ENCODE measurements at places on chromosomes 6 and 20.

DNA sequence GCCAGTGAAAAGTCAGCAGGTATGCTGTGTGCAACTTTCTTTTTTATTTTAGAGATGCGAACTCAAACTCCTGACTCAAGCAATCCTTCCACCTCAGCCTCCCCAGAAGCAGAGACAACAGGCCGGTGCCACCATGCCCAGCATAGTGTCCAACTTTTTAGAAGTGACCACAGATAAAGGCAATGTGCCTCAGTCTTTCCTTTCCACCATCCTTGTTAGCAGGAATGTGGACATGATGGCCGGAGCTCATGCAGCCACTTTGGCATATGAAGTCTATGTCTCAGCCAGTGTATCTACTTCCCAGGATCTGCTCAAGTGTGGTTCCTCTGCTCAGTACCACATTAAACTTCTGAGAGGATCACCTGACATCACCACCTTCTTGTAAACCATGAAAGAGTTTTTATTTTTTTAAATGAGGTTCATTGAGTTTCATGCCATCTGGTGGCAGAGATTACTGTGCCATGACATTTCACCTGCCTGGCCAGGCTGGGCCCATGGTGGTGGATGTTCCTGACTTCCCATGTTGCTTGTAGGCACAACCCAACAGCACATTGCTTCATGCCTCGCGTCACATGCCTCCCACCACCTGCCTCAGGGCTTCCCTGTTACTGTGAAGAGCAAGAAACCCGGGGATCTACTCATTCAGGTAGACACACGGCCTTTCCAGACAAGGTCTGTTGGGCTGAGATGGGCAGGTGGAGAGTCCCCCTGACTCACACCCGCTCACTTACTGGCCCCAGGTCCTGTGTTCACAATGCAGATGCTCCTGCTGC, 216.5 kb downstream of the LY86 start:
- no peak for DNase-seq

GRCh38 chr20:45630371-45630770, 713 bp downstream of the WFDC9 start:
- DNase-seq = no peak

DNA sequence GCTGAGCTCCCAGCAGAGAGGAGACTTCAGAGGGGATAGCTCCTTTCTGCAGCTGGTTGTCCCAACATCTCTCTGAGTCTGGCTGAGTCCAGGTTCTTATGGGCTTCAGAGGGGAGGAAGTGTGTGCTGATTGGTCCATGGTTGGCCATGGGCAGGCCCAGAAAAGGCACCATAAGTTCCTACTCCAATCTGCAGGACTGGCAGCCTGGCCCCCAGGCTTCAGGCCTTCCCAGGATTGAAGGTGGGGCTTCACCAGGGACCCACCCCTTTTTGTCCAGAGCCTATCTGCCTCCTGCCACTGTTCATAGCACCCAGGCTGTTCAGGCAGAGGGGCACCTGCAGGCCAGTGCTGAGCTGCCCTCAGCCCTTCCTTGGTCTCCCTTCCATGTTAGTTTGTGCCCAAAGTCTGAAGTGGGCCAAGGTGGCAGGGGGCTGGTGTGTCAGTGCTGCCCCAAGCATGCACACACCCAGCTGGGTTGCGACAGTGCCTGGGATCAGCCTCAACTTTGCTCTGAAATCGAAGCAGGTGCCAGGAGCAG, 21.6 kb upstream of the TOP1 start:
- DNase-seq = no peak

GRCh38 chr6:80143419-80143937, 37.0 kb downstream of the BCKDHB start:
- no peak for DNase-seq

DNA sequence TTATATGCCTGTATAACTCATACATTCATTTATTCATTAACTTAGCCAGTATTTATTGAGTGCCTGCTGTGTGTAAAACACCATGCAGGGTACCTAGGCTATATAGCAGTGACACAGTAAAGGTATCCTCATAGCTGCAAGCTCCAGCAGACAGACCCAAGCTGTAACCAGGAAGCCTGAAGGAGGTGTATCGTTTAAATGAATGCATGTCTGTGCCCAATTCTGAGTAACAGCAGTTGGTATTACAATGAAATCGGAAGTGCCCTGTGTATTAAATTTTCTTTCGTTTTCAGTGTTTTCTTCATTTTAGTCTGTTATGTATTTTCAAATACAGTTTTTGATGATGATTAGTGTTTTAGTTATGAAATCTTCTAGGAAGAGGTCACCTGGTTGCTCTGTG, 485.8 kb upstream of the SOX4 start:
- DNase-seq = no peak

DNA sequence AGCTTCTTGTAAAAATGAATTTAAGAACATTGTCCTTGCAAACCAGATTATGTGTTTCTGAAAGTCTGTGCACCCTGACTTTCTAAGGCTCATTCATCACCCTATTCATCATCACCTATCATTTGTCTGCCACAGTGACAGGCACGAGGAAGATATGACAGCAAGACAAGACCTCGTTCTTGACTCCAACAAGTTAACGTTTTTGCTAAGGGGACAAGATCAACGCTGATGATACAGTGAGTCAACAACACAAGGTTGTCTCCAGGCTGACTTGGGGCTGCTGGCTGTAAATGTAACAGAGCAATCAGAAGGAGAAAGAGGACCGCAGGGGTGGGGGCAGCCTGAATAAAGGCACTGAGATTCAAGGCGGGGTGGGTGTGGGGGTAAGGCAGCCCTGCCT, 94.2 kb downstream of the FOXC1 start:
- DNase-seq = no peak

GRCh38 chr20:16434062-16434664, 139.1 kb downstream of the KIF16B start:
- no peak for DNase-seq

DNA sequence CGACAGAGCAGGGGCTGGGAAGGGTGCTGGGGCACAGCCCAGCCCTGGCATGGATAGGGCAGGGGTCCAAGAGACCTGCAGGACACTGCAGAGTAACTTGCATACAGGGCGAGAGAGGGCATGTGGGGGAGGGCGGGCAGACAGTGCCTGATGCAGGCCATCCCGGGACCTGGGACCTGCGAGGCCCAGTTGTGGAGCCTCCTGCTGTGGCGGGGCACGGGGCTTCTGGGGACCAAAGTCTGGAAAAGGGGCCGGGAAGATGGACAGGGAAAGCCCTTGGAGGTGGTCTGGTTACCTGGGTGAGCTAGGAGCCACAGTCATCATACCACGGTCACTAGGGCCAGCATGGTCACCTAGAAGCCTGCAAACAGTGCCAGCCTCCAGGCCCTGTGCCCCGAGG, 412 bp upstream of the TUBB1 start:
- DNase-seq = no peak

DNA sequence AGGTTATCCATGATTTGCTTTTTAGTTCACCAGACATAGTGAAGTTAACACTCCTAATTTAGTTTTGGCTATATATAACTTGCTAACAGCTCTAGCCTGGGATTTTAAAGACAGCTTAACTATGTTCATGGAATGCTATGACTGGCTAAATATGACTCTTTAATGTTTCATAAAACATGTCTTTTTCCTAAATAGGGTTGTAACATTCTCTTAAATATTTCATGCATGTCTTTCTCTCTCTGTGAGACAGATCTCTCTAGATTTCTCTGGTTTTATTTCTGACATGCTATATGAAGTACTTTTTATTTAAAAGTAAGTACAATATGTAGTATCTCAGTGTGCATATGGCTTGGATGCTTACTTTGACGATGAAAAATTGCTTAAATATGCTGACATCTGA, 35.7 kb downstream of the MACROD2 start:
- DNase-seq = no peak
